ENCODE measurements at places on chromosomes 11 and 22.

GRCh38 chr22:38981992-38982927 lies at the start of gene APOBEC3B:
TSS of gene APOBEC3B (plus strand) at chr22:38982347. CDS start at chr22:38982454, 107 bp downstream.
- peak; percentile 89 for DNase-seq

DNA sequence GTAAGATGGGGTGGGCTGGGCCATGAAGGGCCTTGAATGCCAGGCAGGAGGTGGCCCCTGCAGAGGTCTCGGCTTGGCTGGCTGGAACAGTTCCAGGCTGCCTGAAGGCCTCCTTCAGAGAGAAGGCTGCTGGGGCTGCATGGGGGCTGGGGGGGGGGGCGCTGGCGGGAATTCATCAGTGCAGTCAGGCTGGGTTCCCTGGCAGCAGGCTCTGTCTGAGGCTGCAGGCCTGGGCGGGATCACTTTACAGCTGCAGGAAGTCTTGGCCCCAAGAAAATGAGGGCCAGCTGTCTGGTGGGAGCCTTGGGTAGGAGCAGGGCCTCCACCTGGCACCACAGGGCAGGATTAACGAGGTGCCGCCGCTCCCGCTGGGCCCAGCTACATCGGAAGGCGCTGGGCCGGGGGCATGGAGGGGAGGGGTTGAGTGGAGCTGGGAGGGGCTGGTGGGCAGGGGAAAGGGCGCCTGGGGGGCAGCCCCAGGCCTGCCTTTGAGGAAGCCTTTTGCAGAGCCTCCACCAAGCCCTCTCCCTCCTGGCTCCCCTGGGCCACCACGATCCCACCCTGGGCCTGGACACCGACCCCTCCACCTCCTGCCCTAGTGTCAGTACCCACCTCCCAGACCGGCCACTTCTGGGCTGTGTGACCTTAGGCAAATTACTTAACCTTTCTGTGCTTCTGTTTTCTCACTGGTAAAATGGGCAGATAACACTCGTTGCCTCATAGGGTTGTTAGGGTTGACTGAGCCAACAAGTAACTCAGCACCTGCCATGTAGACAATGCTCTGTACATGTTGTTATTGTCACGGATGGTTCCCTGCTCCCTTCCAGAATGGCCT lies 31.0 kb upstream of the HMOX1 start:
- DNase-seq = peak; percentile 57

DNA sequence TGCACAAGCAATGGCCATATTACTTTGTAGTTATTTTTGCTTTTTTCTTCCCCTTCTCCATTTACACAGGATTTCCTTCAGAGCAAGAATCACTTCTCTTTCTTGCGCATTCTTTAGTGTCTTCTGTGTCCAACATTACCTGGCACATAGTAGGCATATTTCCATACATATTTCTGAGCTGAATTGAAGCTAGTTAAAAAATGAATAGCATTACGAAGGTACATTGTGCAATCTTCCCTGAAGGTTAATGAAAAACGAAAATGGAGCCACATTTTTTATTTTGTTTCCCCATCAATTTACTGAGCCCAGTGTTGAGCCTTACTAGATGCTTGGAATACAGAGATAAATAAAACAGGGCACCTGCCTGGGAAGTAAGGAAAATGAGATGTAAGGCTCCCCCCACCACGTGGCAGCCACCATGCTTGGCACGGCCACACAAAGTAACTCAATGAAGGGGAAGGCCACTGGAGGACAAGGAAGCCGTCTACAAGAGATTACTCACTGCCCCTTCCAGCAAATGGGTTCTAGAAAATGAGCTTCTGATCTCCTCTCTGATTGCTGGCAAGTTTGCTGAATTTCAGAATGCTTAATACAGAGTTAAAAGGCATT lies 381.9 kb downstream of the LARGE1 start:
- DNase-seq = no peak

DNA sequence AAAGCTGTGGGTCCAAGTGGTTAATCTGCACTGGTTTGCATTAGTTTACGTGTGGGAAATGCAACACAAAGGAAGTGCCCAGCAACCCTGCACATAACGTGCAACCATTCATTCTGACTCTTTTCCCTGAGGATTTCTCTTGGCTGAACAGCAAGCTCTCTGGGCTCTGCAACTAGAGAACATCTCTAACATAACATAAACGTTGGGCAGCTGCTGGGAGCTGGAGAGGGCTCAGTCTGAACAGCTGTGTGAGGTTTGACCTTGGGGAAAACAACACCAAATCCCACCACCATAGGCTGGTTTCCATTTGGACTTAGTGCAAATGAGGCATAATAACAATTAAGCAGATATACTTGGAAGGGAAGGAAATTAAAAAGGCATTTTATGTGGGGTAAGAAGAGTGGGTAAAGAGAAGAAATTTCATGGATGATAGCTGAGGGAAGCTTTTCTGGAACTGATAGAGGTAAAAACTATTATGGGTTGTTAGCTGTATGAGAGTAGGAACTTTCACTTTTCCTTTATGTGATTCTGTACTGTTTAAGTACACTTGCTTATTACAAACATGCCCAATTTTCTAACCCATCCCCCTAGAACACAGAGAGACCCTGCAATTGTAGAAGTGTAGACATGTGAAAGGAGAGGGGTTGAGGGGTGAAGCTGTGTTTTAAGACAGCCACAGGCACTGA lies 76.2 kb downstream of the SNX19 start:
- no peak for DNase-seq

DNA sequence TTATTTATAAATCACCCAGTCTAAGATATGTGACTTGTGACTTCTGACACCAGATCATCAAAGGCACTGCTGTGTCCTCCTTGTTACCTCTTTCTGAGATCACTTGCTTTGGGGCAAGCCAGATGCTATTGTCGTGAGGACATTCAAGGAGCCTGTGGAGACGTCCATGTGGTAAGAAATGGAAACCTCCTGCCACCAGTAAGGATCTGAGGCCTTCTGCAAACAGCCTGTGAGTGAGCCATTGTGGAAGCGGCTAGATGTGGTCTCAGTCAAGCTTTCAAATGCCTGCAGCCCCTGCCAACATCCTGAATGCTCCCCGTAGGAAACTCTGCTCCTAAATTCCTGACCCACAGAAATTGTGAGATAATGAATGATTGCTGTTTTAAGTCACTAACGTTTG lies 11.7 kb upstream of the RDX start:
- DNase-seq = no peak

- DNase-seq = no peak
Observed at GRCh38 chr11:86938900-86939880, 16.0 kb downstream of the FZD4 start.

DNA sequence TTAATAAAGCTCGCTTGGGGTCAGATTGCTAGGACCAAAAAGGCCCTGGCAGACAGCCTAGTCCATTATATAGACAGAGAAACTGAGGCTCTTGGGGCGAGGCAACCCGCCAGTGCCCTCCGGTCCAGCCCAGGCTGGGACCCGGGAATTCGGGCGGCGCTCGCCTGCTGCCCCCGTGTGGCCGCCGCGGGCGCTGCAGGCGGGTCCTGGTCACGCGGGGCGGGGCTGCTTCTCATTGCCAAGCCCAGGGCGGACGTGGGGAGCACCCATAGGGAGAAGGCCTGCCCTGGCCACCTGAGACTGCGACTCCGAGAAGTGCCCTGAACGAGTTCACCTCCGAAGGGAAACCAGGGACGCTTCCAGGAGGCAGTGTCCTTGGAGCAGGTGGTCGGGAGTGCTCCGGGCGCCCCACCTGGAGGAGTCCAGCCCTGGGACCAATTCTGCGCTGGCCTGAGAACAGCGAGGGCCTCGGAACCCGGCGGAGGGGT lies 36.0 kb upstream of the CSNK1E start:
- DNase-seq = peak; percentile 73

DNA sequence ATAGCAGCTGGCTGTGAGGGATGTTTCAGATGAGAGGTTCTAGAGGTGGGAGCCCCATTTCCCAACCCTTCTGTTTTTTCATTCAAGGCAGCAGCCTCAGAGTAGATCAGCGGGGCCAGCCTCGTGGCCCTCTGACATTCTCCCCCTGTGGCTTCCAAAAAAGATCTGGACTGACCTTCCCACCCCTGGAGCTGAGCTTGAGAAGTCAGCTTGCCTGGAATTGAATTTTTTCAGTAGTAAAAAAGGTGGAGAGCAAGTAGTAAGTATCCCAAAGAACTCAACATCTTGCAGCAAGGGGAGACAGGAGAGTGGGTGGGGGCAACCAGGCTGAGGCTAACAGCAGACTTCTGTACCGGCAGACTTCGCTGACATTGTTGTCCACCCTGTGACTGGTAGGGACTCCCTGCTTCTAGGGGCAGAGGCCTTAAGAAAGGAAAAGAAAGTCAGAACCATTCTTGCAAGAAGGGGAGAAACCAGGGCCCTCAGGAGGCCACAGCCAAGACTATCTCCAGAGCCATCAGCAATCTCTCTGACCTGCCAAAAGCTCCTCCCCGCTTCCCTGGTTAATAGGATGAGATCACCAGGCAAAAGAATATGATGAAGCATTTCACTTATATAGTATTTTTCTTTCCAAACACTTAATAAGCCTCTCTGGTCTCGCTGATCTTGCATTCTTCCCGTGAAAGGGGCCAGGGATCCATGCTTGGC lies 2.0 kb upstream of the GRIK4 start:
- DNase-seq = no peak

GRCh38 chr11:110200241-110200640 lies 96.2 kb downstream of the RDX start:
- no peak for DNase-seq

- no peak for DNase-seq
Observed at GRCh38 chr22:19661156-19661555, 53.1 kb upstream of the SEPTIN5 start.

DNA sequence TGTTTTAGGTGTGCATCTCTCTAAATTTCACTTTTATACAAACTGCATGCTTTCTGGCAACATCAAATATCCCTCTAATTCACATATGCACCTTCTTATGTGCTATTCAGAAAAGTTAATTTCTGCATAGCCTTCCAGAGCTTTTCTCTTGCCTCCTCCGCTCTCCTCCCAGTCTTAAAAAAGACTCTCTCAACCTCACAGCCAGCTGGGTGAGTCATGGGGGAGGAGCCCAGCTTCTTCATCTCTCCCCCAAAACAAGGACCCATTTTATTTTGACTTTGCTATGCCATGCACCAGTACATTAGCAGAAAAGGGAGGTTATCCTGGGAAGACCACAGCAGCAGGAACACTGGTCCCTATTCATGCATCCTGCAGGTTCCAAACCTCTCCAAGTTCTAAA lies 234.4 kb downstream of the KCNA4 start:
- DNase-seq = no peak

DNA sequence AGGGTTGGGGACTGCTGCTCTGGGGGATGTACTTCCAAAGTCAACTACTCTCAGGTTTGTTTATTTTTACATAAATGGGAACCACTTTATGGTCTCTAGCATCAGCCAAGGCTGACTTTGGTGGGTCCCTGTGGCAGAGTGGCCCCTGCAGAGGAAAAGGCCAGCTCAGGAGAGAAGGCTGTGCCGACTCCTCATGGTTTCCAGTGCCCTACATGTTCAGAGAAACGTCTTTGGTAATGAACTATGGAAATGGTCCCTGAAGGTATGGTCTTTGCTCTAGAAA lies 3.0 kb upstream of the ZDHHC8 start:
- no peak for DNase-seq

DNA sequence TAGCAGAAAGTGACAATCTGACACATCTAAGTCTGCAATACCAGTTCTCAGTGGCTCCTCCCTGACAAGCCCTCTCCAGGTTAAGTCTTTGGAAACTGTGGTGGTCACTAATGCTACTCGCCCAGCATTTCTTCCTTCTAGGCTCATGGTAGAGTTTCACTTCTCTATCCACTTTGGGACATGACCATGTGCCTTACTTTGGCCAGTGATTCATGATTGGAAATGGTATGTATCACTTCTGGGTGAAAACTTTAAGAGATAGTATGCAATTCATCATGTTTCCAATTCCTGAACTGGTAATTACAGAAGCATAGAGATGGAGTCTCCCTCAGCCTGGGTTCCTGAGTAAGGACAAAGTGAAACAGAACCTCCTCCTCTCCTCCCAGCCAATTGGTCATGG lies 151.5 kb upstream of the LMO1 start:
- DNase-seq = no peak

DNA sequence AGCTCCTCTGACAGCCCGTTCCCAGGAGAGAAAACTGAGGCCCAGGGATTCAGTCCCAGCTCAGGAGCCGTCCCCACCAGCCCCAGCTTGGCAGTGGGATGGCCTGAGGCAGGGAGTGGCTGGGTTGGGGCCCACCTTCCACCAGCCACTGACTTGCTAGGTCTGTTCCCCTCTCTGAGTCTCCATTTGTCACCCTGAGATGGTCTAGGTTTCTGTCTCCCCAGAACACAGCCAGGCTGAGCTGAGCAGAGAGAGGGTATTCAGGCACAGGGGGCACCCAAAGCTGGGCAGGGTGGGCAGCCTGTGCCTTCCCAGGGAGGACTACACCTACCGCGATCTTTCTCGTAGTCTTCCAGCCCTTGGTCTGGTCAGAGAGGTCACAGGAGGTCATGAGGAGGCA lies 95.7 kb downstream of the PDE2A start:
- DNase-seq = no peak

DNA sequence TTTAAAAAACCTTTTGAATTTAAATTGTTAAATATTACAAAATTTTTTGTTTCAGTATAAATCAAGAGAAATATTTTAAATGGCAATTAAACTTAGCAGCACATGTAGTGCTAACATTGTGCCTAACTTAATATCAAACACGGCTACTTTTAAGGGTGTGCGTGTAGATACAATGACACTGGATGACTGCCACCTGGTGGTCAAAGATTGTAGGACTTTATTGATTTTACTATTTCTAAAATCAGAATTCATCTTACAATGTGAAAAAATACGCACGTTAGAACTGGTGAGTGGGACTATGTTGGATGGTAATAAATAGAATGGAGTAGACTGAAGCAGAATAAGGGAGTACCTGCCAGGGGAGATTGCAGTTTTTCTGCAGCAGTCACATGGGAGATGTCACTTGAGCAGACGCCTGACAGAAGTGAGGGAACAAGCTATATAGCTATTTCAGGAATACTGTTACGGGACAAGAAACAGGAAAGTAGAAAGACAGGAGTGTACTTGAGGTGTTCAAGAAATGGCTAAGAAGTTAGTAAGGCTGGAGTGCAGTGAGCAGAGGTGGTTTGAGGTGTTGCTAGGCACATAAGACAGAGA lies 52.9 kb downstream of the UVRAG start:
- DNase-seq = no peak

DNA sequence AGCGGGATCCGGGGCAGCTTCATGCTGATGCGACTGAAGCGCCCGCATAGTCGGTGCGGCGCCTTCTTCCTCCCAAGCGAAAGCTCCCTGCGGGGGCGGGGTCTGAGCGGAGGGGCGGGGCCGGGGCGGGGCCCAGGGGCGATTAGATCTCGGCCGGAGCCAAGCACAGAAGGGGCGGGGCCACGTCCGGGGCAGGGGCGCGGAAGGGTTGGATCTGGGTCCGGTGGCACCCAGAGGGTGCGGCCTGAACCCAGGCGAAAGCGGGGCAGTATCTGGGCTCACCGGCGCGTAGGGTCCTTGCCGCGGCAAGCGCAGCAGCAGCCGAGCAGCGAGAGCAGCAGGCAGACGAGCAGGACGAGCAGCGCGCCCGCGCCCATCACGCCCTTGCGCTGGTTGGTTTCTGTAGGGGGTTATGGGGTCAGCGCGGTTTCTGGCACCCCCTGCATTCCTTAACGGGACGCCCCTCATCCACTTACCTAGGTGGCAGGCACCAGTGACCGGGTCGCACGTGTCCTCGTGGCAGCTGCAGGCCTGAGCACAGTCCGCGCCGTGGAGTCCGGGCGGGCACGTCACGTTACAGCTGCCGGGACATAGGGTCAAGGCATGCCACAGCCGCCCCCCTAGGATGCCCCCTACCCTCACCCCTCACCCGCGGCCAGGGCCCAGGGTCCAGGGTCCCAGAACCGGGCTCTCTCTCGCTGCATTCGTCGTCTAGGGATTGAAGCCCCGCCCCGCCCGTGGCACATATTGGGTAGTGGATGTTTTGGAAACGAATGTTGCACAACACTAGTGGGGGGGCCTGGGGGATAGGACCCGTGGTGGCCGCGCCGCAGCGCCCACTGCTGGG lies 8.1 kb downstream of the SCARF2 start:
- DNase-seq = peak; percentile 85

GRCh38 chr11:12237381-12237784 lies 127.0 kb downstream of the MICAL2 start:
- no peak for DNase-seq

Measured in mucosa of descending colon (tissue), 3 donors.